Fibroblast of skin of abdomen (primary cell): ENCODE measurements at places on chromosomes 5 and 9.
A peak's percentile ranks its signal among the peaks of the same experiment; 100 is the strongest.

- DNase-seq = no peak
Measured at GRCh38 chr9:113997610-113998009, 80.5 kb downstream of the AMBP start.

- peak; percentile 16 for DNase-seq
Measured at GRCh38 chr5:142245786-142246185, 79.0 kb downstream of the SPRY4 start.

DNA sequence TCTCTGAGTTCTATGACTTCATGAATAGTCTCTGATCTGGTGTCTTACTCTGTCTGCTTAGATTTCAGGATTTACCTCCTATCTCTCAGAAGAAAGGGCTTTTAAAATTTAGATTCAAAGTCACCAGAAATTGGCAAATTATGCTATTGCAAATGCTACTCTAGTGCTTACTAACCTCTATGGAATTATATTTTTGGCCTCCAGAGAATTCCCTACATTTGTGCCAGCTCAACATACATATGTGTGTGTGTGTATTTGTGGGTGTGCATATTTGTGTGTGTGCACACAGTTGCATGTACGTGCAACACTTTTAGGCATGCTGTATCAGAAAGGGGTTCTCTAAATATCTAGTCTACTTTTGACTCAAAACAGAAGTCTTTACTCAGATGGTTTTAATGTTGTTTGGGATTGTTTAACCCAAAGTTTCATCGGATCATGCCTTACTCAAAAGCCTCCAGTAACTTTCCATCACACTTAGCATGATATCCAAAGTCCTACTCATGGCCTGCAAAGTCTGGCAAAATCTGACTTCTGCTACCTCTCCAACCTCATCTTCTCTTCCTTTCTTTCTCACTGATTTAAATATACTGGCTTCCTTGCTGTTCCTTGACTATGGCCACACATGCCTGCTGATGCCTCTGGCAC lies 147.6 kb upstream of the NR3C1 start:
- peak; percentile 76 for DNase-seq

- peak; percentile 100 for DNase-seq
Measured at GRCh38 chr9:12813960-12814876, 39.4 kb downstream of the LURAP1L start.

GRCh38 chr9:121232251-121232650 lies 30.6 kb upstream of the RAB14 start:
- DNase-seq = no peak

DNA sequence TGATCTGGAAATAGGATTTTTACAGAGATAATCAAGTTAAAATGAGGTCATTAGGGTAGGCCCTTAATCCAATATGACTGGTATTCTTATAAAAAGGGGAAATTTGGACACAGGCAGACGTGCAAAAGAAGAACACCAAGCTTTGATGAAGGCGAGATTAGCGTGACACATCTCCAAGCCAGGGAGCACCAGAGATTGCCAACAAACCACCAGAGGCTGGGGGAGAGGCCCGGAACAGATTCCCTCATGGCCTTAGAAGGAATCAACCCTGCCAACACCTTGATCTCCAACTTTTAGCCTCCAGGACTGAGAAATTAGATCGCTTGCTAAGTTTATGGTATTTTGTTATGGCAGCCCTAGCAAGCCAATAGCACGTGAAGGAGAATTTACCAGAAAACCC lies 10.8 kb upstream of the ARSI start:
- no peak for DNase-seq

DNA sequence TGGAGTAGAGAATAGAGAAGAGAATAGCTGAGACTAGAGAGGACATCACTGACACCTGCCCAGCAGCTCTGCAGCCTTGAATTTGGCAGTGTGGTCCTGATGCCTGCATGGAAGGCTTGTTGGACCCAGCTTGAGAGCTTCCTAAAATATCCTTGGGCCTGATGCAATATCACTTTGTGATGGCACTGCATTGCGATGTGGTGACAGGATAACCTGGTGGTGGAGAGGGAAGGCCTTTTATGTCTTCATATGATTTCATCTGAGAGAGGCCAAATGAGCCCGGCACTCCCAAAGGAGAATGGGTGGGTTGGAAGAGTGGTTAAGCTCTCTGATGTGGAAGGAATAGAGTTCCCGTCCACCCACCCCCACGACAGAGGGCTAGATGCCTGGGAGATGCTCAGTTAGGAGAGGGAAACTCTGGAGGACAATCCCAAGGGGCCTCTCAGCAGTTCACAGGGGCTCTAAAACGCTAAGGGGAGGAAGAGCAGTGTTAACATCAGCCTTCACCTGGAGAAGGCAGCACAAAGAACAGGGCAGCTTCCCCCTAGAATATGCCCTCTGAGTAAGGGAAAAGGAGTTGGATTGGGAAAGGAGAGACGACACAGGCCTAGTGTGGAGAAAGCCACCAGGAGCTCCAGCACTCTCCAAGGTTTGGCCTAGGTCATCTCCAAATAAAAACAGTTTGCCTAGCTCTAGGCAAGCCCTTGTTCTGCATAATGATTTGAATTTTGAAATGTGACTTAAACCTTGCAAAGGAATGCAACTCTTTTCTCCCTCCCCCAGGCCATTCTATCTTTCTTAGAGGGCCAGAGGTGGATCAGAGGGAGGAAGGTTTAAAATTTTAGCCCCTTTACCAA lies 99.8 kb upstream of the SSBP2 start:
- DNase-seq = peak; percentile 80

DNA sequence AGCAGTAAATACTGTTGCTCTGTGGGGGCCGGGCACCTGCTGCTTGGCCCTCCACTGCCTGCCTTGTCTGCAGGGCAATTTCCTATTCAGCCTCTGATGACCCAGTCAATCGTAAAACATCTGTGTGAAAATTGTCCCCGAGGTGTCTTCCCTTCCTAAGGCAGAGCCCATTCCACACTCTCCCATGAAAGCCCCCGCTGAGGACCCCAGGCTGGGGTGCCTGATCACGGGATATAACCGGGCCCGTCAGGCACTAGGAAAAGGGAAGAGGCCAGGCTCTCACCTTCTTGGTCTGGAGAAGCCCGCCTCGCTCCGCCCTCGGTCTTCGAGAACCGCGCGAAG lies 27.2 kb upstream of the SCGB3A1 start:
- DNase-seq = no peak

- peak; percentile 50 for DNase-seq
Measured at GRCh38 chr5:71757590-71758543, 38.8 kb downstream of the CARTPT start.

DNA sequence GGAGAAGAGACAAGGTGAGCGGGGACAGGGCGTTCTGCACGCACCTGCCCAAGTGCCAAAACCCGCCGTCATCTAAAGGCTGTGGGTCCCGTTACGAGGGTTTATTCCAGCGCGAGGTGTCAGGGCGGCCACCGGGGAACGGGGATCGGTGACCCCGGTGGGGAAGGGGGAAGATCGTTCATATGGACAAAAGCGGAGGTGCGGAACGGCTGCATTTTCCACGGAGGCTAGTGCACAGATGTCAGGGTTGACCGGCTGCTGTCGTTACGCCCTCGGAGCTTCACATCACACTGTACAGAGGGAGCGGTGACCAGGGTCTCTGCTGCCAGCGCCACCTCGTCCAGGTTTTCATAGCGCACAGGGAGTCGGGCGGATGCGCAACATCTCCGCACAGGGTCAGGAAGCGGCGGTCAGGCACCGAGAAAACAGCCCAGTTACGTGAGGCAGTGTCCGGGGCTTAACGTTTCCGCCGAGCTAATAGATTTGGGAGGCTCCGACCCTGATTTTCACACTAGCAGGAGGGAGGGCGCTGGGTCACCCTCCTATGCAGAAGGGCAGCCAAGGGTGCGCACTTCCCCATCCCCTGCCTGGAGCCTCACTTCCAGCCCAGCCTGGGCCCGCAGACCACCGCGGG lies 13.5 kb downstream of the BTNL9 start:
- no peak for DNase-seq

DNA sequence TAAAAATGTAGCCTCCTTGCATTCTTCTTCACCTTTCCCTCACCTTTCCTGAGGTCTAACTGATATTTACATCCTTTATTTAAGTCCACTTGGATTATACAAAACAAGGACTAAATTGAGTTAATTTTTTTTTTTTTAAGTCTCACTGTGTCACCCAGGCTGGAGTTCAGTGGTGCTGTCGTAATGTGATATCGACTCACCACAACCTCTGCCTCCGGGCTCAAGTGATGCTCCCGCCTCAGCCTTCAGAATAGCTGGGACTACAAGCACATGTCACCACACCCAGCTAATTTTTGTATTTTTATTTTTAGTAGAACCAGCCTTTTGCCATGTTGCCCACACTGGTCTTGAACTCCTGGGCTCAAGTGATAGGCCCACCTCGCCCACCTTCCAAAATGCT lies 195.3 kb downstream of the BNC2 start:
- no peak for DNase-seq

DNA sequence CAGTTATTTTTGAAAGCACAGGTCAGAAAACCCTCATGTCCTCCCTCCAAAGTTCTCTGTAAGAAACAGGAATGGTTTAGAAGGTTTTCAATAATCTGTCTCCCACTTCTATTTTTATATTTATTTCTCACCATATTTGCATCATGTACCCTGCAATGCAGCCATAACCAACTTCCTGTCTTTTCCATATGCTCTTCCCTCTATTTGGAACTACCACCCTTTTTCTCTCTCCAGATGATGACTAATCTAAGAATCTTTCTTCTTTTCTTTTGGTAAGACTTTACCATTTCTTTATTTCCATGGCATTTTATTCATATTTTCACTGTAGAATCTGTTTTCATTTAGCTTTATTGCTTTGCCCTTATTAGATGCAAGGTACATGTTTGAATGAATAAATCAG lies 33.9 kb downstream of the MAN2A1 start:
- peak; percentile 50 for DNase-seq

- DNase-seq = no peak
Measured at GRCh38 chr9:117104716-117105495, 310.0 kb downstream of the ASTN2 start.

- DNase-seq = no peak
Measured at GRCh38 chr9:89664896-89665329, 60.1 kb downstream of the GADD45G start.

DNA sequence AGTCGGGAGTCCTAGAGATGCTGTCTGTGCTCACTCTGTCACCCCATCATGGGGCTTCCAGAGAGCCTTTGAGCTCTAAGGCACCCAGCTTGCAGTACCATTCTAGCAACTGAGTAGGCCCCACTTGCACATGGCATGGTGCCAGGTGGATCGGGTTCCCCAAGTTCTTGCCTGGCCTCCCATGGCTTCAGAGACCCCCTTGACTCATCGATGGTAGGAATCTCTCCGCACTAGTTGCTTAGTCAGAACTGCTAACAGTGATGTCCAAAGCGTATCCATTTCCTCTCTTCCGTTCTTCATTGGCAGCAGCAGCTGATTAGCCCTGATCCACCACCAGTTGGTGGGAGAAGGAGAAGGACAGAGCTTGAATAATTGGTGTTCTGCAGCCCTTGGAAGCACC lies 70.3 kb upstream of the RARS1 start:
- no peak for DNase-seq

DNA sequence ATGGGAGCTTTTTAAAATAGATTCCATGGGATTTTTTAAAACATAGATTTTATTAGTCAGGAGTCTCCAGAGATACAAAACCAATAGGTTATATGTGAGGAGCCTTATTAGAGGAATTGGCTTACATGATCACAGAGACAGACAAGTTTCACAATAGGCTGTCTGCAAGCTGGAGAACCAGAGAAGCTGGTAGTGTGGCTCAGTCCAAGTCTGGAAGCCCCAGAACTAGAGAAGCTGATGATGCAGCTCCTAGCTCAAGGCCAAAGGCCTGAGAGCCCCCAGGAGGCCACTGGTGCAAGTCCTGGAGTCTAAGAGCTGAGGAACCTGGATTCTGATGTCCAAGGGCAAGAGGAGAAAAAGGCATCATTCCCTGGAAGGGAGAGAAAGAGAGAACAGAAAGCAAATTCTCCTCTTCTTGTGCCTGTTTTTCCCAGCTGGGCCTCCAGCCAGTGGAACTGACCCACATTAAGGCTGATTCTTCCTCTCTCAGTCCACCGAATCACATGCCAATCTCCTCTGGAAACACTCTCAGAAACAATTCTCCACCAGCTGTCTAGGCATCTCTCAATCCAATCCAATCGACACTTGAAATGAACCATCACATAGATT lies 59.3 kb downstream of the AHRR start:
- peak; percentile 25 for DNase-seq

GRCh38 chr9:88993327-88993726 lies 2.1 kb downstream of the S1PR3 start:
- no peak for DNase-seq

DNA sequence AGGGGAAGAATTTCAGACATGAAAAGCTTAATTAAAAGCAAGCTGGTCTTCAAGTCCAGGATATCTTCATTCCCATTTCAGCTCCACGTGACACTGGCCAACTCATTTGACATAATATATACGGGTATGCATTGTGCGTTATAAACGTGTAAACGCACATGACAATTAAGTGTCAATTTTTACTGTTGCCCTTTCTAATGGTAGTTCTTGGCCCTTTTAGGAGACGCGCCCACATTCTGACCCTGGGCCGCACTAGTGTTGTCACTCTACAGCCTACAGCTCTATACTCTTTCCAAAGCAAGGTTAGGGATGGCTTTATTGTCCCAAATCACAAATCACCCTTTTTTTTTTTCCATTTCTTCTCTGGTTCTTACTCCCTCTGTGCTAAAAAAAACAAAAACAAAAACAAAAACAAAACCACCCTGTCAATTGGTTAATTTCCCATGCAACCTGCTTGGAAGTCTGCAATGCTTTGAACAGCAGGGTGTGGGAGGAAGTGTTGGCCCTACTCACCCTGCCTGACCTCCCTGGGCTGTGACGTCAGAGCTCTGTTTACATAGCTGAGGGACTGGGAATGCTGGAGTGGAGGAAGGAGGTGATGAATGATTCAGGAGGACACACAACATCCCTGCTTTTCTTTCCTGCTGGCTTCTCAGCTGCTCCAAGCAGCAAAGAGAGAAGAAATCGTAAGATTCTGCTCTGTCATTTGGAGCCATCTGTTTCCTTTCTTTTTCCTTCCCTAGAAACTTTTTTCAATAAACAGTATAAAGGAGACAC lies 19.3 kb downstream of the RFK start:
- peak; percentile 91 for DNase-seq

DNA sequence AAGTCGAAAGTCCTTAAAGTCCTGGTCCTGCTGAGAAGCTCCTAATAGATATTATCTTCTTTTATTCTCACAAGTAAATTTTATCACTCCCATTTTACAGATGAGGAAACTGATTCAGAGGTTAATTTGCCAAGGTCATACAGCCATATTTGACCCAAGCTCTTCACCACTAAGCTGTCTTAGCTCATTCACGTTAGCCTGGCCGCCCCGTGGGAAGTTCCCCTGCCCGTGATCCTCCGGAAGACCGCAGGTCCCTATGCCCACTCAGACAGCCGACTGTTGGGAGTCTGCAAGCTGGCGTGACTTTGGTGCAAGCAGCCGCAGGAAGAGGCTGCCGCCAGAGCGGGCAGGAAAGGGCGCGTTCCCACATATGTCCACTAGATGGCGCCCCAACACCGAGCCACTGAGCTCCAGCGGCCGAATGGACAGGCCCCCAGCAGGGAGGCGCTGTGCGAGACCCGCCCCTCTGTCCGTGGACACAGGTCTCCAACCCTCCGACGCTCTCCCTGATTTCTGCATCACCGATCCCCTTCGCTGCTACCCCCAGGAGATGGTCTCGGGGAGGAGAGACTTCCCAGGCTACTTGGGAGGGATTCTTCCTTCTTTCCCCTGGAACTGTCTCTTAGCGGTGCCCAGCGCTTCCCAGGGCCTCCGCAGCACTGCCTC lies 10.0 kb upstream of the ARAP3 start:
- DNase-seq = peak; percentile 72

GRCh38 chr9:110199643-110200042 lies 8.3 kb downstream of the C9orf152 start:
- no peak for DNase-seq
